ENCODE measurements at places on chromosomes 3 and 15.

DNA sequence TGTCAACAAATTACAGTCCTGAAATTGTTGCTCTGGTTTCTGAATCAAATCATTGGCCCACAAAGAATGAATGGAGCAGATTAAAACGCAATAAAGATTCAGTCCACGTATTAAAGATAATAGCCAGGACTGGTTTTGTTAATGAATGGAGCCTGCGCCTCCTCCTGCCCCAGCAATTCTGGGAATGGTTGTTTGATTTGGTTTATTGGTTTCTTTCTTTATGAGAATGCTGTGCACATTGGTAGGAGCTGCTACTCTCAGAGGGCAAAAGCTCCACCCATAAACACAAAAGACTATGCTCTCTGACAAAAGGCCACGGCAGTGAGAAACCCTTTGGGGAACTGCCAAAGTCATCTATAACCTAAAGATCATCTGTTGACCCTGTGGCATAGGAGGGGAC, 261.1 kb downstream of the ABHD5 start:
- no peaks in the 10 kb centered on the region for H3K36me3 ChIP-seq
- no peak for DNase-seq
- no peaks in the 10 kb centered on the region for H3K27me3 ChIP-seq
- no peak overlapping the region for H3K4me3 ChIP-seq

DNA sequence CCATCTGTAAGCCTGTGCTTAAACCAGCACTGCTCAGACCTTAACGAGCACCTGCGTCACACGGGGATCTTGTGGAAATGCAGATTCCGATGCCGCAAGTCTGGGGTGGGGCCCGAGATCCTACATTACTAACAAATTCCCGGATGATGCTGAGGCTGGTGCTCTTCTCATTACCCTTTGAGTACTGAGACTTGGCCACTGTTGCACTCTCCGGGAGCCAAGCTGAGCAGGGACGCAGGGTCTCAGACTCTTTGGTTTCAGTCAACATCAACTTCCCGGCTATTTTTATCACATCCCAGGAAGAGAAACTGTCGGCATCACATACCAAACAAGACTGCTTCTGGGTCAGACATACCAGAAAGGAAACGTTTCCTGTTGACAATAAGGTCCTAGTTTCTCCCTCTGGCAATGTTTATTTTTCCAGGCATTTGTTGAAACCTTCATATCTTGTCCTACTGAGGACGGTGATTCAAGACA, 276.6 kb downstream of the SHQ1 start:
- no peaks in the 10 kb centered on the region for H3K27me3 ChIP-seq
- no peak overlapping the region for H3K4me3 ChIP-seq
- no peaks in the 10 kb centered on the region for H3K4me1 ChIP-seq
- no peak overlapping the region for H3K27ac ChIP-seq
- H3K36me3 ChIP-seq = no peaks in the 10 kb centered on the region

GRCh38 chr15:40251486-40252140, 12.8 kb downstream of the PAK6 start:
- H3K4me1 ChIP-seq = no peaks in the 10 kb centered on the region
- H3K36me3 ChIP-seq = no peaks in the 10 kb centered on the region
- no peak overlapping the region for H3K4me3 ChIP-seq
- DNase-seq = no peak

GRCh38 chr15:33968224-33968623, at the start of gene CHRM5:
TSS of gene CHRM5 (plus strand) at chr15:33968497. CDS start at chr15:34062718, 94,221 bp downstream.
- no peaks in the 10 kb centered on the region for H3K36me3 ChIP-seq
- H3K4me3 ChIP-seq = no peak within 1 kb of the TSS
- no peaks in the 10 kb centered on the region for H3K4me1 ChIP-seq
- DNase-seq = no peak

- peaks cover 11% of the 10 kb centered on the region for H3K4me1 ChIP-seq
- H3K27ac ChIP-seq = no peak overlapping the region
- no peak overlapping the region for H3K4me3 ChIP-seq
- no peaks in the 10 kb centered on the region for H3K36me3 ChIP-seq
Observed at GRCh38 chr3:166195808-166196207, 358.6 kb upstream of the BCHE start.

DNA sequence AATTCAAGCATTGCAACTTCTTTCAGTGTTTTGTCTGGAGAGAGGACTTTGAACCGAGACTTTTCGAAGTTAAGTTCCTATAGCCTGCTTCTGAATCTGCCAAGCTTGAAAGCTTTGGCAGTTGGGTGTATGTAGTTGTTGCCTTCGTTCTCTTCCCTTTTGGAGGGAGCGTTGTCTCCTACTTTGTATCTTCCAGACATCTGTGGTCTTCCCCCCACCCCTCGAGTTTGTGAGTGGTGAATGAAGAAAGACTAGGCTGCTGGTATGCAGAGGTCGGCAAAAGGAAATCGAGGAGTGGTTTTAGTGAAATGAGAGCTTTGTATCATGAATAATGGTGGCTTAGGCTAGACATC, 1.3 kb downstream of the CTNNB1 start:
- peak overlapping the region; percentile 76 for H3K4me3 ChIP-seq
- H3K4me1 ChIP-seq = peaks cover 18% of the 10 kb centered on the region

GRCh38 chr3:51269466-51269865, 115.6 kb upstream of the MANF start:
- no peak for DNase-seq
- no peaks in the 10 kb centered on the region for H3K36me3 ChIP-seq
- H3K27me3 ChIP-seq = no peaks in the 10 kb centered on the region
- no peak overlapping the region for H3K27ac ChIP-seq
- no peaks in the 10 kb centered on the region for H3K4me1 ChIP-seq

GRCh38 chr15:56992725-56993124, 74.3 kb downstream of the TCF12 start:
- H3K27ac ChIP-seq = no peak overlapping the region
- H3K4me3 ChIP-seq = no peak overlapping the region
- no peak for DNase-seq
- H3K36me3 ChIP-seq = no peaks in the 10 kb centered on the region
- H3K27me3 ChIP-seq = no peaks in the 10 kb centered on the region

- H3K36me3 ChIP-seq = no peaks in the 10 kb centered on the region
- no peaks in the 10 kb centered on the region for H3K4me1 ChIP-seq
- no peak for DNase-seq
- H3K27ac ChIP-seq = no peak overlapping the region
- H3K4me3 ChIP-seq = no peak overlapping the region
Observed at GRCh38 chr15:91549581-91549980, 303.9 kb upstream of the SLCO3A1 start.

DNA sequence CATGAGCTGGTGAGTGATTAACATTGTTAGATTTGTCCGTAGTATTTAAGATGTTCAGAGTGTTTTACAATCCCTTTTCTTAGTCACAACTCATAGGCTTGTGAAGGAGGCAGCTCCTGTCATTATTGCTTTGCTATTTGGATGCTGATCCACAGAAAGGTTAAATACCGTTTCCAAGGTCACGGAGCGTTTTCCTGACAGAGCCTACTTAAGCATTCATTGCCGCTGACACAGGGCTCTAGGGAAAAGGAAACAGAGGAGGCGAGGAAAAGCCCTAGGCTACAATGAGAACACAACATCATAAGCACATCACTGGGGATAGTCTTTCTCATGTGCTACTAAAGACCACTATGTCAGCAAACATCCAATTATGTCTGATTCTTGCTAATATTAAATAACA, 38.5 kb upstream of the CPB1 start:
- DNase-seq = no peak
- H3K4me3 ChIP-seq = no peak overlapping the region
- H3K4me1 ChIP-seq = no peaks in the 10 kb centered on the region
- no peaks in the 10 kb centered on the region for H3K36me3 ChIP-seq
- no peak overlapping the region for H3K27ac ChIP-seq

GRCh38 chr15:56249092-56249491, 5.4 kb upstream of the RFX7 start:
- no peak overlapping the region for H3K27ac ChIP-seq
- H3K4me3 ChIP-seq = no peak overlapping the region
- peaks cover 18% of the 10 kb centered on the region for H3K4me1 ChIP-seq
- DNase-seq = peak; percentile 57
- no peaks in the 10 kb centered on the region for H3K36me3 ChIP-seq

GRCh38 chr3:129005526-129006303, 4.6 kb downstream of the EFCC1 start:
- no peak overlapping the region for H3K27ac ChIP-seq
- H3K27me3 ChIP-seq = peaks cover 29% of the 10 kb centered on the region
- peak; percentile 27 for DNase-seq
- peaks cover 29% of the 10 kb centered on the region for H3K4me1 ChIP-seq
- no peak overlapping the region for H3K4me3 ChIP-seq

GRCh38 chr3:105688821-105689220, 180.0 kb downstream of the CBLB start:
- H3K4me3 ChIP-seq = no peak overlapping the region
- no peaks in the 10 kb centered on the region for H3K27me3 ChIP-seq
- H3K4me1 ChIP-seq = no peaks in the 10 kb centered on the region

DNA sequence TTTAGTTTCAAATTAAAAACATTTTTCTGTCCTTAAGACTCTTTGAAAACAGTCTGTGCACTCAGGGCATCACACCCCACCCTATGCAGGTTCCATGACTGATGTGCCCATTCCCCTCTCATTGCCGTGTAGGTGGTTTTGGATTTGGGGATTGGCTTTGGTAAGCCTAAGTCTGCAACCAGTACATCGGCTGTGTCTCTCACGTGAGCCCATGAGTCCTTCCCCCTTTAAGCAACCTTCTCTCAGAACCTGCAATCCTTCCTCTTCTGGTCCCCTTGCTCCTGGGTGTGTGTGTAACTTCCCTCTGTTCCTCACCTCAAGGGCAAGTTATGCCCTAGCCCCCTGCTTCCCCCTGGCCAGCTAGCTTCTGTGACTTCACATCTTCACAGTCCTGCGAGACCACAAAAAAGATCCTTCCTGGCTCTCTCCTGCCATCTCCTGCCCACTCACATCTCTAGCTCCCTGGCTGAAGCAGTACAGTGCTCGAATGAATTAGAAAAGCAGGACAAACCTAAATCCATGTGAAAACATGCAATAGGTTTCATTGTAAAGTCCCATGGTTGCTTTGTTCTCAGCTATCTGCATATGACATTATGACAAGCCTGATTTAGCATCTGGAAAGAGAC, 126.7 kb downstream of the UACA start:
- H3K27me3 ChIP-seq = no peaks in the 10 kb centered on the region
- no peaks in the 10 kb centered on the region for H3K36me3 ChIP-seq
- no peaks in the 10 kb centered on the region for H3K4me1 ChIP-seq
- H3K4me3 ChIP-seq = no peak overlapping the region

DNA sequence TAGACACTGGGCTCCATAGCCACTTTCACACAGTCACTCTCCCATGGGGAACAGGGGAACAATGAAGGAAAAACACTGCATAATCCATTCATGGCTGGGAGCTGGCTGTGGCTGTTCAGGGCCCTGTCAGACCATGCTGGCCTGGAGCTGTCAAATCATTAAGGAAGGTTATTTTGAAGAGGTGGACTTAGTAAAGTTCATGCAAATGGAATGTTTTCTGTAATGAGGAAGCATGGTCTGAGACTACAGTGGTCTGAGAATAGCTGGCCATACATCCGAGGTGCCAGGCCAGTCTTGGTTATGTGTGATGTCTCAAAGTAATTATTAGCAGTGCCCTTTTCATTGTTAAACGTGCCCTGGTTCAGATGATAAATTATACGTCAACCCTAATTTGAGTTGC, 117.1 kb upstream of the MRPS22 start:
- no peak for DNase-seq
- H3K4me3 ChIP-seq = no peak overlapping the region
- no peaks in the 10 kb centered on the region for H3K27me3 ChIP-seq
- no peaks in the 10 kb centered on the region for H3K36me3 ChIP-seq

- H3K4me1 ChIP-seq = no peaks in the 10 kb centered on the region
- H3K27me3 ChIP-seq = no peaks in the 10 kb centered on the region
- no peak overlapping the region for H3K4me3 ChIP-seq
- DNase-seq = no peak
- no peaks in the 10 kb centered on the region for H3K36me3 ChIP-seq
- H3K27ac ChIP-seq = no peak overlapping the region
Observed at GRCh38 chr3:87488765-87489164, 212.4 kb upstream of the POU1F1 start.

Measured in MM.1S (cell line).